ENCODE measurements at places on chromosomes 11 and 22.

- DNase-seq: no peak
Measured at GRCh38 chr11:128198216-128198772, 389.1 kb downstream of the ETS1 start.

GRCh38 chr11:13108416-13108815 lies 99.3 kb downstream of the RASSF10 start:
- DNase-seq: no peak

- DNase-seq: peak; percentile 59
Measured at GRCh38 chr11:109939166-109939810, 153.9 kb upstream of the ZC3H12C start.

GRCh38 chr11:92406472-92406871 lies 181.9 kb downstream of the FAT3 start:
- DNase-seq: no peak

DNA sequence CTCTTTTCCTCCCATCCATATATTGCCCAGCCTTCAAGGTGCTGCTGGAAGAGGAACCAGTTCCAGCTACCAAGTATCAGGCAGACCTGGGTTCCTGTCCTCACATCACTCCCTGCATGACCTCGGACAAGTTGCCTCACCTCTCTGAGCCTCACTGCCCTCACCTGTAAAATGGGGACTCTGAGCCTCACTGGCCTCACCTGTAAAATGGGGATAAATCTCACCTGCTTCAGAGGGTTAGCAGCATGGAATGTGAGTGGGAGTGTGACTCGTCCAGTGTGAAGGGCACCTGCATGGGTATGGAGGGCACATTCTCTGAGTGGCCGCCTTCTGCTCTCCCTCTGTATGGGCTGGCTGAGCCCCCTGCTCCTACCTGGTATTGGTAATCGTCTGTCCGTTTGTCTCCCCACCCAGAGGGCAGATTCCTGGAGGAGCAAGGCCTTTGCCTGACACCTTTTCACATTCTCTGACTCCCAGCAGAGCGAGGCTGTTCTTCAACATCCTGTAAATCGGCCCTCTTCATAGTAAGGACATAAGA lies 3.7 kb downstream of the GRIK4 start:
- DNase-seq: no peak

- no peak for DNase-seq
Measured at GRCh38 chr11:18193010-18193409, 20.4 kb downstream of the MRGPRX4 start.

Measured in right hindlimb (tissue), 1 donor.